Nephron progenitor cell (in vitro differentiated cells): ENCODE measurements at places on chromosomes 5 and 9.
A peak's percentile ranks its signal among the peaks of the same experiment; 100 is the strongest.

GRCh38 chr5:175214152-175214551 lies 229.8 kb downstream of the DRD1 start:
- no peak for DNase-seq

DNA sequence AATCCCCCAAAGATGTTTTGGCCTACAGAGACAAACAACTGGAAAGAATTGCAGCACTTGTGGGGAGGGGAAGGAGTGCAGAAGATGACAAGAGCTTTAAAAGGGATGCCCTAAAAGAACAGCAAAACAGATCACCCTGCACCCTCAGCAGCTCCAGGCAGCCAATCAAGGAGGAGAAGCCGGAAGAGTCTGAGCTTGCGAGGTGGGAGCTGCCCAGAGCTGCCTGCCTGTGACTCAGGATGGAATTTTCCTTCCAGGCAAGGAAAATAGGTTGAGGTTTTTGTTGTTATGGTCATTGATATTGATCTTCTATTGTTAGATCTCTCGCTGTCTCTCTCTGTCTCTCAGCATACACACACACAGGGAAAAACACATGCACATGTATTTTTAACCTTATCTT lies 70.3 kb upstream of the MAP1B start:
- DNase-seq = no peak

GRCh38 chr5:132688536-132689339 lies 14.9 kb downstream of the IL4 start:
- no peak for DNase-seq

GRCh38 chr9:116055536-116055935 lies 98.1 kb upstream of the PAPPA start:
- no peak for DNase-seq

DNA sequence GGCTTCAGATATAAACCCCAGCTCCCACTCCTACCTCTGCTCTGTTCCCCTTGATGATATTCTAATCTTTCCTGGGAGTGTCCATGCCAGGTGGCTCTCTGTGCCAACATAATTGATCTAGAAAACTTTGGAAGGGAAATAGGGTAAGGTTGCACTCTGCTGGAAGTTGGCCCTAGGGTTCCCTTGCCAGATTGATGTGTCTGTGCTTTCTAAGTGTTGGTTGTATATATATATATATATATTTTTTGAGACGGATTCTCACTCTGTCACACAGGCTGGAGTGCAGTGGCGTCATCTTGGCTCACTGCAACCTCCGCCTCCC lies 23.6 kb downstream of the ACTL7B start:
- no peak for DNase-seq

DNA sequence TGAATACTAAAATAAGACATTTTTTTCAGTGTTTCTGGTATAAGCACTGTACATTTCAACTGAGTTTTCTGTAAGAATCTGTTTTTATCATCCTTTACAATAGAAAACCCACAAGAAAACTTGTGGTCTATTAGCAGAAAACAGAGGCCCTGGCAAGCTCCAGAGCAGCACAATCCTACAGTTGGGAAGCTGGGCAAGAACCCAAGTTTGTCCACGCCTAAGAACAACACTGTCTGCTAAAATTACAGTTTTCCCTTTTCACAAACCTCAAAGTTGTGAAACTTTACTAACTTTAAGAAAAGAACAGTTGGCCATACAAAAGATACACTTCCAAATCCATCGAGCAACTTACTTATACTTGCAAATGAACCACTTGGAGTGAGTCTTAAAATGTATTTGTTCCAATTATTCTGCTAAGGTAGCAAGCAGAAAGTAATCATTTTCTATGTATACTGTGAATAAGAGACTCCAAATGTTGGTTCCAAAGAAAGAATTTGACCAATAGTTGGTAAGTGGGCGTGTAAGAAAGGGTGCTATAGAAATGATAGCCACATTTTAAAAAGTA lies 982.0 kb upstream of the ARRDC3 start:
- DNase-seq = no peak

DNA sequence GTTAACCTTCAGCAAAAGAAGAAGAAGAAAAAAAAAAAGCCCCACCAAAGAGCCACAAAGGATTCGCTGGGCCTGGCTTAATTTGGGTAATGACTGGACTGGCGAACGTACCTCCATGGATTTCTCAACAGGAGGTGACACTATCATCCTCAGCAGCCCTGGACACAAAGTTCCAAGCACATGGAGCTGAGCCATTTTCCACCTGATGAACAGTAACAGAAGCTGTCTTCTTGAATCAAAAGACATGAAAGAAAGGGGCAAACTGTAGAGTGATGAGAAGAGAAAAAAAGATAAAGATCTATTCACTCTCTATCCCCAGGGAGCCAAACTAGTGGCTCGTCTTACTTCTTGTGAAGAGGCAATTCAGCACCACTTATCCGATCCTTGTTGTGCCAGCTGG lies 150.2 kb upstream of the TRPM3 start:
- DNase-seq = no peak

GRCh38 chr5:111556501-111556900 lies 44.2 kb upstream of the STARD4 start:
- no peak for DNase-seq

- no peak for DNase-seq
These were observed 34.0 kb downstream of the DAP start for GRCh38 chr5:10726913-10727517.

DNA sequence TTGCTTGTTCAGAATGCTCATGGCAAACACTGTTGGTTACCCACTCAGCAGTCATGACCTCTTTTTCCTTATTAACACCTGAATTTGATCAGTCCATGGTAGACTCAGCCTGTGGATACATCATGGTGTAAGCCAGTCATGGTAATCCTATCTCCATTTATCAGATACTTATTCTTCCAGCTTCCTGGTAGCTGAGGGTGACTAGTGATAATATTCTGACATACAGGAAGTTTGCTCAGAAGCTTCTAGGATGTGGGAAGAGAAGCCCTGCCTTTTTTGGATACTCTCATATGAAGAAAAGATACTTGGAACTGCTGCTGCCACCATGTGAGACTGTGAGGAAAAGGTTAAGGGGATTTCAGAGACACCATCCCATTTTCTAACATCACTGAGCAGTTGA lies 7.3 kb downstream of the GDA start:
- DNase-seq = no peak

DNA sequence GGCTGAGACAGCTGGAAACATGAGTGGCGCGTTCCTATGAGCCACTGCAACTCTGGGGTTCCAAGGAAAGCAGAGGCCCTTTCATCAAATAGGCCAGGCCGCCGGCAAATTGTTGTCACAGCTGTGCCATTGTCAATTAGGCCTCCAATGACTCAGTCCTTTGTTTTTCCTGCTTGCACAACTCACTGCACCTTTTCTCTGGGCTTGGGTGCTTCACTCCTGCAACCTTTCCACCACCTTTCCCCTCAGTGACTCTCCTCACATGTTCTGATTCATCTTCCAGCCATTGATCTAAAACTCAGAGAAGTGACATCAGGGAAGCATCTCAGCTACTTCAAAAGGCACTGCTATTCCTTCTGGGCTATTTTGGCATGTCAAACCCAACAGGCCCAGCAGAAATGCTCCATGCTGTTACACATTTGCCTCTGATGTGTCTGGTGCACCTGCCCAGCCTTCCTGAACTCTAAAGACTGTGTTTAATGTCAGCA lies 653.7 kb downstream of the NR2F1-AS1 start:
- DNase-seq = peak; percentile 8
